Right renal cortex interstitium (tissue), 3 donors: ENCODE measurements at places on chromosomes 5 and 9.

DNA sequence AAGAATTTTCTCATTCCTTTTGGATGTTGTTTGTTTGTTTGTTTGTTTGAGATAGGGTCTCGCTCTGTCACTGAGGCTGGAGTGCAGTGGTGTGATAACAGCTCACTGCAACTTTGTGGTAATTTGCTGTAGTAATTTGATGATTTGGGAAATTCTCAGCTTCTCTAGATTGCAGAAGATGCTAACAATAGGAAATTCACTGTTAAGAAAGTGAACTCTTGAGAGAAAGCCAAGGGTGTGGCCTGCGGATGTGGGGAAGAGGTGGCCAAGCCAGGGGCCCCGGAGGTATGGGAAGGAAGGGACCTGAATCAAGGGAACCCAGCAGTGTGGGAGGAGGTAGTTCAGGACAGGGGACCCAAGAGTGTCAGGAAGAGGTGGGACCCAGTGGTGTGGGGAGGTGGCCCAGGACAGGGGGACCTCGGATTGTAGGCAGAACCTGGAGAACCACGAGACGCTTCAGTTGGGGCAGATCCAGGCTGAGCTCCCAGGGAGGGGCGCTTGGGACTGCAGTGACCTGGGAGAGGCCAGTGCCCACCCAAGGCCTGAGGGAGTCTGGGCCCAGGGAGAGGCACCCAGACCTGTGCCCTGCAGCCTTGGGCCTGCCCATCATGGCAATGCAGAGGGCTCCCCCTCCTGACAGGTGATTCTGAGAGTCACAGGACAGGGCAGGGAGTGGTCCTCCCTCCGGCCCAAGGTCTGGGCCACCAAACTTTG, 5.6 kb upstream of the LCN2 start:
- DNase-seq: no peak

DNA sequence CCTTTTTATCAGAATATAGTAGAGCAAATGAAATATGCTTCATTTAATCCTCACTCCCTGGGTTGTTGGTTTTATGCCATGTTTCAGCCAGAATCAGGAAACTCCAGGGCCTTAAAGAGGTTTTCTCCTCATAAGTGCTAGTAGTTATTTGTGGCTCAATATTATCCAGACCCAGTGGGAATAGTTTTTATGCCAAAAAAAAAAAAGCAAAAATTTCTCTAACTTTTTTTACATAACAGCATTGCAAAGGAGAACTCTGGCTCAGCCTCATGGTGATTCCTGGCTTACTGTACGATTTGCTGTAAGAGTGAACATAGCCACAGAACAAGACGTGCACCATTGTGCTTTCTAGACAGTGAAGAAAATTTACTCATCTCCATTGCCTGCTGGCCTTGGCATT, 232.5 kb downstream of the PJA2 start:
- DNase-seq: no peak

DNA sequence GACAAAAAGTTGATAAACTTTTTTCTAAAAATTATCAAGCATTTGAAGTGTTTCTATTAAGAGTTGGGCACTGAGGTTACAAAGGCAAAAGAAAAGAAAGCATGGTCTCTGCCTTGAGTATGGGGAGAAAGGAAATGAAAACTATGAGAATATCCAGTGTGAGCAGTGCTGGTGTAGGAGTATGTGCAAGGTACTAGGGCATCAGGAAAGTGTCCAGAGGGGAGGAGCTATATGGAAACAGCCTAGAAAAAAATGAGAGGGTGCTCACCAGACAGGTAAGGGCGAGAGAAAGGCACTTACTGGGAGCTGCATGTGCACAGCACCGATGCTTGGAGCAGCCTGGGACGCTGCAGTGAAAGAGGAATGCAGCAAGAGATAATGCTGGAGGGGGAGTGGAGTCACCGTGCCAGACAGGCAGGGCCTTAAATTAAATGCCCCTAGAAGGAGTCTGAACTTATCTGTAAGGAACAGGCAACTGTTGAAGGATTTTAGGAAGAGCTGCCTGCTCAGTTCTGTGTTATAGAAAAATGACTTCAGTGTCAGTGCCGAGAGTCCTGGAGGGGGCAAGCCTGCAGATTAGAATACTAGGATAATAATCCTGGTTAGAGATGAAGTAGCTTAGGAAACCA, 14.0 kb downstream of the MCC start:
- DNase-seq: no peak

- DNase-seq: no peak
Measured at GRCh38 chr5:91928754-91929521, 545.8 kb upstream of the ARRDC3 start.

GRCh38 chr5:14650052-14650451, 14.5 kb upstream of the OTULIN start:
- DNase-seq: no peak

GRCh38 chr9:69986970-69987369, 56.7 kb upstream of the MAMDC2 start:
- no peak for DNase-seq
